ENCODE measurements at places on chromosomes 1 and 21. TPM values are rescaled to one million over a fixed set of nuclear protein-coding genes. Genes with fewer than 3 reads are reported as not detected.

Gene S100A12
- 7.6 TPM for total RNA-seq

Gene ZNF691
- total RNA-seq = 12.8 TPM

- DNase-seq = peak; percentile 26
These were observed 22.2 kb upstream of the ABL2 start for GRCh38 chr1:179251675-179252074.

GRCh38 chr21:44944596-44944995 is 4.8 kb downstream of the SLX9 start:
- no peak for DNase-seq

DNA sequence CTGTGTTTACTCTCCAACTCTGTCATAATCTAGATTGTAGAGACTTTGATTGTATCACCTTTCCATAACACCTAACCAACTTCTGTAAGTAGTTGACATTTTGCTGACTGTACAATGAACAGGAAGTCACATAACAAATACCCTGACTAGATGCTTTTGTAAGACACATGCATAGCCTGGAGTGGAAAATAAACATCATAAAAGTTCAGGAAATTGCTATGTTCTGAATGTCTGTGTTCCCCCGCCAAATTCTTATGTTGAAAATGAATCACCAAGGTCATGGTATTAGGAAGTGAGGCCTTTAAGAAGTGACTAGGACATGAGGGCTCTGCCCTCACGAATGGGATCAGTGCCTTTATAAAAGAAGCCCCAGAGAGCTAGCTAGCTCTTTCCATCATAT is 40.4 kb upstream of the ZSWIM5 start:
- DNase-seq = no peak

Gene KCNH1
- 2.5 TPM for total RNA-seq

- no peak for DNase-seq
These were observed 27.0 kb downstream of the PKNOX1 start for GRCh38 chr21:43001316-43001715.

GRCh38 chr1:1181938-1182410 is 8.3 kb downstream of the TTLL10 start:
- DNase-seq = no peak

GRCh38 chr1:193697115-193697762 is 510.8 kb upstream of the B3GALT2 start:
- DNase-seq = no peak

Gene DCDC2B
- total RNA-seq = not detected

GRCh38 chr1:97041026-97041425 is 319.4 kb downstream of the PTBP2 start:
- DNase-seq = no peak

Gene ZMYND12
- total RNA-seq = 0.72 TPM

Gene NBPF10
- total RNA-seq = 2.9 TPM

Gene CYP4B1
- 0.72 TPM for total RNA-seq

Gene ATF6
- total RNA-seq = 26.7 TPM
